ENCODE measurements at places on chromosomes 4 and X. TPM values are rescaled to one million over a fixed set of nuclear protein-coding genes. Genes with fewer than 3 reads are reported as not detected.

CYSLTR1 gene
- not detected for total RNA-seq

CENPVL2 gene
- total RNA-seq: 0.41 TPM

XPNPEP2 gene
- total RNA-seq: 3.6 TPM

TMEM144 gene
- 8.3 TPM for total RNA-seq

DCX gene
- not detected for total RNA-seq

TIGD4 gene
- total RNA-seq: 0.25 TPM

RTL9 gene
- 1.5 TPM for total RNA-seq

DCAF12L1 gene
- not detected for total RNA-seq

EDA2R gene
- total RNA-seq: 9.2 TPM

ABLIM2 gene
- not detected for total RNA-seq

PDGFC gene
- total RNA-seq: 30.5 TPM

NAP1L3 gene
- total RNA-seq: 12.4 TPM

AP1AR gene
- total RNA-seq: 25.8 TPM

SYN1 gene
- total RNA-seq: 0.09 TPM

OPHN1 gene
- total RNA-seq: 9.4 TPM

GC gene
- total RNA-seq: not detected

DUSP9 gene
- total RNA-seq: not detected

MOSPD2 gene
- 25.5 TPM for total RNA-seq

ODAPH gene
- total RNA-seq: not detected
